ENCODE measurements at places on chromosomes 3 and 15.

- no peak for DNase-seq
Observed at GRCh38 chr3:53163444-53164387, 2.7 kb downstream of the PRKCD start.

DNA sequence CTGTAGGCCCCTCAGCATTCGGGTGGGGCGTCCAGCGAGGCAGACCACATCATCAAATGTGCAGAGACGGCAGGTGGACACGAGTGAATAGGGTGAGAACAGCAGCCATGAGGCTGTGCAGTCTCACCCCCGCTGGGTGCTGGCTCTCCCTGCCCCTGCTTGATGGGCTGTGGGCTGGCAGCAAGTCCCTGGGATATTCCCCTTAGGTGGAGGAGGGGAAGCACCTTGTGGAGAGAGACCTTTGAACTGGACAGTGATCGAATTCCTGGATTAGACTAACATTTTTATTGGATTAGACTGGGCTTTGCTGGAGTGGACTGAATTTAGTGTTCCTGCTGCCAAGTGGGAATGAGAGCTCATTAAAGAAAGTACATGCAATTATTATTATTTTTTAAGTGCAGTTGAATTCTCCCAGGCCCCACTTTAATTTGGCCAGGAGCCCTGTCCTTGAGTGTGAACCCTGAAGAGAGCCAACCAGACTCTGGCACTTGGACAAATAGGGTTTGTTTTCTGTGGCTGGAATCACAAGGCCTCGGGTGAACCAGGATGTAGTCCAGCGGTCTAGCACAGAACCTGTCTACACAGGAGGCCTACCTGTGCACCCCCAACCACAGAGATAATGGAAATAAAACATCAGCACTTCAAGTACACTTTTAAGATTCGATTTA, 193.1 kb downstream of the ABHD5 start:
- DNase-seq = no peak

DNA sequence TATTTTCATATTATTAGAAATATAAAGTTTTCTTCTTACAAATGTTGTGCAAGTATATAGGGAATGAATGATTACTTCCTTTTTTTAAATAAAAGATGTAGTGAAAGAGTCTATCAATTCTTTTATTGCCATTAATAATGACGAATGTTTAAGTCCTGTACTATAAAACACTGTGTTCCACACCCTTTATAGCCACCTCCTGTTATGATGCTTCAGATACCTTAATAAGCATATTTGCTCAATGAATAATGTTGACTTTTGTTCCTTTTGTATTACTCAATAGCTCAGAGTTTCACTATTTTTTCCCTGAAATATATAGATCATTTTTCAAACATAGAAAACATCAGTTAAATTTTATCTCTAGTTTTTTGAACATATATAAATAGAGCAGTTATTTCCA, 378.2 kb upstream of the THBS1 start:
- DNase-seq = no peak

- DNase-seq = no peak
Observed at GRCh38 chr15:64249406-64249805, 86.6 kb upstream of the PPIB start.

- peak; percentile 97 for DNase-seq
Observed at GRCh38 chr3:196609343-196609775, 30.1 kb upstream of the NRROS start.

- no peak for DNase-seq
Observed at GRCh38 chr15:25784876-25785640, 78.1 kb downstream of the ATP10A start.

- peak; percentile 78 for DNase-seq
Observed at GRCh38 chr3:128875556-128876120, 3.8 kb upstream of the ACAD9 start.

- no peak for DNase-seq
Observed at GRCh38 chr3:82194870-82195269, 433.4 kb upstream of the GBE1 start.

DNA sequence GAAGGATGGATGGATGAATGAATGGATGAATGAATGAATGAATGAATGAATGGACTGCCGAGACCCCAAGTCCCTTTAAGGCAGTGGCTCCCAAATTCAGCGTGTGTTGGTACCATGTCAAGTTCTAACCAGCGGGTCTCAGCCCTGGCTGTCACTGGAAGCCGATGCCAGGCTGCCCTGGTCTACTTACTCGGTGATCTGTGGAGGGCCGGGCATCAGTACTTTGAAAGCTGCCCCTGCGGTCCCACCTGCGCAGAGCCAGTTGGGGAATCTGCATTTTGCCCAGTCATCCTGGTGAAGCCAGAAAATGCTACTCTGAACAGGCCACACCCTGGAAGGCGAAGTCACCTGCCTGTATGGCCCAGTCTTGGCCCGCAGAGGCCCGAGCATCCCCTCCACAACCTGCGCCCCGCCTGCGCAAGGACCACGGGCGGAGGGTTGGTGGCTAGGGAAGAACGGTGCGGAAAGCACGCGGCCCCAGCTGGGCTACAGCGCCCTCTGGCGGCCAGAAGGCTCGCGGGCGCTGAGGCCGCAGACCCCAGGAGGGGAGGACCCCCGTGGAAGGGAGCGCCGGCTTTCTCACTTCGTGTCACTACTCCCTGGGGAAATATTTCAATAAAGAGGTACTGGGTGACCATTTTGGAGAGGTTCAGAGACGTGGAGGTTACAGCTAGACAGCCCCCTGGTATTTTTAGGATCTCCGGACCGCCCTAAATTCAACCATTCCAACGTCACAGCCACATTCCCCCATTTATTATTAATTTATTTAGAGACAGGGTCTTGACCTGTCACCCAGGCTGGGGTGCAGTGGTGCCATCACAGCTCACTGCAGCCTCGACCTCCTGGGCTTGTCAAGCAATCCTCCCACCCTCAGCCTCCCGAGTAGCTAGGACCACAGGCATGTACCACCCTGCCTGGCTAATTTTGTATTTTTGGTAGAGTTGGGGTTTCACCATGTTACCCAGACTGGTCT, 34.9 kb downstream of the PRKCD start:
- peak; percentile 36 for DNase-seq

GRCh38 chr3:69283496-69283895, 102.4 kb downstream of the FRMD4B start:
- no peak for DNase-seq

DNA sequence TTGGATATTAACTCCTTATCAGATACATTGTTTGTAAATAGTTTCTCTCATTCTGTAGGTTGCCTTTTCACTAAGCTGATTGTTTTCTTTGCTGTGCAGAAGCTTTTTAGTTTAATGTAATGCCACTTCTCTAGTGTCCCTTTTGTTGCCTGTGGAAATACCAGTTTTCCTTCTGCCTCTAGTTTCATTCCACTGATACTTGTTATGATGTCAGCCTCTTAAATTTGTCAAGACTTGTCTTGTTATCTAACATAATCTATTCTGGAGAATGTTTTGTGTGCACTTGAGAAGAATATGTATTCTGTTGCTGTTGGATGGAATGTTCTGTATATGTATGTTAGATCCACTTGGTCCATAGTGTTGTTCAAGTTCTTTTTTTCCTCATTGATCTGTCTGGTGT, 18.0 kb upstream of the CEP152 start:
- no peak for DNase-seq

DNA sequence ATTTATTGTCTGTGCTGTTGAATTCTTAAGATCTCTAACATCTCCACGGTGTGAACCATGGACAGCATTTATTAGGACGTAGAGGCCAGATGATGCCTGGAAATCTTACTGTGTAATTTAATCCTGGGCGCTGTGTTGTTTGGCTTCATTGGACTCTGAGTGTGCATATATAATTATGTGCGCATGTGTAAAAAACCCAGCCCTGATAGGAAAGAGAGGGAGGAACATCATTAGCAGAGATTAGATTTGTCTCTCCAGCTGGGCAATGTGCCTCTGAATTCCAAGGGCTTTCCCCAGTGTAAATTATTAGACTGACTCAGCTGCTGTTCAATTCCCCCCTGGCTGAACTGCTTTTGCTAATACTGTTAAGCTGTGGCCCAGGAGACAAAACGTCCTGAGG, 39.6 kb downstream of the MAP3K13 start:
- DNase-seq = no peak

DNA sequence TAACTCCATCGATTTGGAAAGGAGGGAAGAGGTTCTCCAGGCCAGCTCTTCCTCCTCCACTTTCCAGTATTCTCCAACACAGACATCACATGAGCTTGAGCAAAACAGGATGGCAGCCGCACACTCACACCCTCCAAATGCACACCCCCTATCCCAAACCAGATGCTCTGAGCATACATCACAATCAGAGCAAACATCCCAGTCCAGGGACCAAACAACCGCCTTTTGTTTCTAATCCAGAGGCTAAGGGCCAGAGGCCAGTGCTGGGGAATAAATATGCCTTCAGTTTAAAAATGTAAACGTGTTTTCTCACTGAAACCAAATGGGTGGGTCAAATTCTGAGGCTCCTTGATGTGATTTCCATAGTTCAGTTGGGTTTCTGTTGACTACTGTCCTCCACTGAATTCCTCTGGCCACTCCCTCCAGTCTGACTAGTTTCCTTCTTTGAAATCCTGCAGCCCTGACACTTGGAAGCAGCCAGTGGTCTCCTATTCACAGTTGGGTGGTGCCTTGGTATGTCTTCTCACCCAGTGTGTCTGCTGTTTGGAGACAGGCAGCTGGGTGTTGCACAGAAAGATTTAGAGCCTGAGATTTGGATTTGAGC, 19.2 kb upstream of the MFGE8 start:
- DNase-seq = no peak

- no peak for DNase-seq
Observed at GRCh38 chr3:157793745-157794144, 290.5 kb upstream of the VEPH1 start.

- no peak for DNase-seq
Observed at GRCh38 chr15:66905185-66905584, 160.2 kb upstream of the SMAD3 start.

- no peak for DNase-seq
Observed at GRCh38 chr3:89059211-89059925, 48.1 kb upstream of the EPHA3 start.

- DNase-seq = no peak
Observed at GRCh38 chr15:77342807-77343206, 77.1 kb downstream of the PEAK1 start.

DNA sequence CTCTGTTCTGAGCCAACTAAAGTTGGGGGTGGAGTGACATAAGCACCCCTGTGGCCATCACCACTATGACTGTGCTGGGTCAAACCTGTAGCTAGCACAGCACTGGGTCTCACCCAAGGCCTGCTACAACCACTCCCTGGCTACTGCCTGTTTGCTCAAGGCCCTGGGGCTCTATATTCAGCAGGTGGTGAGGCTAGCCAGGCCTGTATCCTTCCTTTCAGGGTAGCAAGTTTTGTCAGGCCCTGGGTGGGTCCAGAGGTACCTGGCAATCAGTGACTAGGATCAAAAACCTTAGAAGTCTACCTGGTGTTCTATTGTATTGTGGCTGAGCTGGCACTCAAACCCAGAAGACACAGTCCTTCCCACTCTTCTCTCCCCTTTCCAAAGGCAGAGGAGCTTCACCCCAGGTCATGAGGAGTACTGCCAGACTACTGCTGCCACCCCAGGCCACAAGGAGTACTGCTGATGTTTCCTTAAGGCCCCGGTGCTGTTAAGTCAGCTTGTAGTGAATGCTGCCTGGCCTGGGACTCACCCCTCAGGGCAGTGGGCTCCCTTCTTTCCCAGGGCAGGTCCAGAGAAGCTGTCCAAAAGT, 170.8 kb downstream of the IGSF11 start:
- DNase-seq = no peak

GRCh38 chr15:69664572-69665571, 212.3 kb downstream of the RPLP1 start:
- DNase-seq = no peak

GRCh38 chr3:88985491-88985890, 121.9 kb upstream of the EPHA3 start:
- no peak for DNase-seq

DNA sequence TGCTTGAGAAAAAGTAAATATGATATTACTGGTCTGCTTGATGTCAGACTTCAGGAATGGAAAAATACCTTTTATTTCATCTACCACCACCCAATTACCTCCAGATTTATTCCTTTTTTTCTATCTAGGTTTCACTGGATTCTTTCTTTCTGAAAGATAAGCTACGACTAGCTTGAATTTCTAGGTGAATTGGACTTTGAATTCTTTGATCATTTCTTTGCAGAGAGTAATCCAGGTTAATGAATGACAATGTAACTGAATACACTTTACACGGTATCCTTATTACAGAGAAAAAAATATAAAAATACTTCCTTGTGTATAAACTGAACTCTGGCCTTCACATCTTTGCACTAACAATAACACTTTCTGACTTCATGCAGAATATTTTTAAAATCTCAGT, 59.5 kb upstream of the TRPC1 start:
- no peak for DNase-seq

- DNase-seq = no peak
Observed at GRCh38 chr15:78076231-78077052, 1.1 kb downstream of the TBC1D2B start.

GRCh38 chr3:21331321-21331720, 419.7 kb downstream of the ZNF385D start:
- DNase-seq = no peak

- DNase-seq = no peak
Observed at GRCh38 chr15:101615414-101615985, 36.7 kb downstream of the TM2D3 start.

DNA sequence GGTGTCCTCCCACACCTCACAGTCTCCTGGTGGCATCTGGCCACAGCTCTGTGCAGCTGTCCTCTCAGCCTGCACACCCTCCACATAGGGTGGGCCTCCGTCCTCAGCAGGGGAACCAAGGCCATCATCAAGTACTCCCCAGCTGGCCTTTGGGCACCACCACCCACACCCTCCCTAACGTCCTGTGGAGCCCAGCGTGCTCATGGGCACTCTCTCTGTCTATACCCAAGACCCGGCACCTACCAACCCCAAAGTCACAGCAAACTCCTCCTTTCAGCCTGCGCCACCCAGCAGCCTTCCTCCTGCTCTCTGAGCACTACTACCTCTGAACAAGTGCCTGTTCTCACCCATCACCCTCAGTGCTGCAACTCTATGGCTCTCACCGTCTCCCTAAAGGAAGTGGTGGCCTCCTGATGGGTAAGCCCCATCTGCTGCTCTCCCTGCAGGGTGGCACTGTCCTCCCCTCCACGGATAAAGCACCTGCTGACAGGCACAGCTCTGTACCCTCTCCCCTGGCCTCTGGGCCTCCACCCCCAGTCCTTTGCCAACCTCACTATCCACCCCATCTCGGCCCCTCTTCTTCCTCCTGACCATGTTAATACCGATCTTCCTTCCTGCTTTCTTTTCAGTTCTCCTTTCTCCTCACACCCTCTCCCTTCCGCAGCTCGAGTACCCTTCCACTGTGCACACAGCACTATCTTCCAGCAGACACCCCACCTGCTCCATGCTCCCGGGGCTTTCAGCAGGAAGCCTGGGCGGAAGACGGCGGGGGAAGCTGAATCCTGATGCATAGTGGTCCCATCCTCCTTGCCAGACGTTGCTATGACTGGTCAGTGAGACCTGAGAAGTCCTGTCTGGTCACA, 31.5 kb downstream of the SLC41A3 start:
- no peak for DNase-seq

GRCh38 chr3:104832530-104832929, 534.2 kb upstream of the ALCAM start:
- no peak for DNase-seq

DNA sequence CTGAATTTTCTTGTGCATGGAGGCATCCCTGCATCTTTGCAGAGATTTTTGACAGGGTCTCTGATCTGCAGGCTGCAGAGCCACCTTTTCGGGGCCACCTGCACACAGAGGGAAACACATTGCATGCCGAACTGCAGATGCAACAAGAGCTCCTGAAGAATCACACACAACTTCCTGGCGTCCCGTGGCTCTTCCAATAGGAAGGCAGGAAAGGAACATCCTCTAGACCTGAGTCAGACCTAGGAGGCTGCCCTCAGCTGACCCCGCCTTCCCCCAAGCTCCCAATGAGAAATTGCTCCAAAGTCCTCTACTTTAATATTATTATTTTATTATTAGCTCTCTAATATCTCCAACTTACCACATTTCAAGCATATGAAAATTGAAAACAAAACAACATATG, 213.2 kb upstream of the ARRDC4 start:
- no peak for DNase-seq
